ENCODE measurements at places on chromosomes 1 and 21.

- DNase-seq: no peak
Measured at GRCh38 chr1:182380199-182380598, 11.4 kb downstream of the GLUL start.

GRCh38 chr1:172473302-172473701 lies 29.4 kb upstream of the PIGC start:
- DNase-seq: no peak

GRCh38 chr1:15345705-15346345 lies 63.9 kb upstream of the EFHD2 start:
- DNase-seq: no peak

GRCh38 chr21:30372139-30372770 lies at the start of gene KRTAP13-2:
Gene KRTAP13-2, minus strand, starts transcription at chr21:30372271. Its CDS starts 58 bp downstream, at chr21:30372213.
- no peak for DNase-seq

- DNase-seq: no peak
Measured at GRCh38 chr1:115837740-115838421, 3.0 kb downstream of the NHLH2 start.

DNA sequence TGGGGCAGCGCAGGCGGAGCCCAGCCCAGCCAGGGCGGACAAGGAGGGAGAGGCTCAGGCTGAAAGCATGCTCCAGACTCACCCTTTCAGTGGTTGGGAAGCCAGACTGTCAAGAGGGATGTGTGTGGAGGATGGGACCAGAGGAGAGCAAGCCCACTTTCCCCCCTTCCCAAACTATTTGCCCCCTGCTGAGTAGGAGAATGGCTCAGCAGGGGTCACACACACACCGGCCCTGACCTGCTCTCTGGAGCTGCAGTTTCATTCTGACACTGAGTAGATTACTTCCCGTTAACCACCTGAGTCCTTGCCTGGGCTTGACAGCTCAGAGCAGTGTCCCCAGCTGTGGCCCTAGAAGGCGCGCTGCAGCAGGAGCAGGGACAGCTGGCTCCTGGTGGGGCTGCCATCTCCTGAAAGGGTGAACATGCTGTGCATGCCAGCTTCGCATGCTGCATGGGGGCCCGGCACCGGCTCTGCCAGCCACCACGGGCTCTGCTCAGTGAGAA lies 51.6 kb upstream of the CNTN2 start:
- no peak for DNase-seq

- DNase-seq: no peak
Measured at GRCh38 chr21:44900559-44901251, 20.0 kb downstream of the ITGB2 start.

GRCh38 chr1:64082459-64082858 lies 121.0 kb upstream of the UBE2U start:
- no peak for DNase-seq

DNA sequence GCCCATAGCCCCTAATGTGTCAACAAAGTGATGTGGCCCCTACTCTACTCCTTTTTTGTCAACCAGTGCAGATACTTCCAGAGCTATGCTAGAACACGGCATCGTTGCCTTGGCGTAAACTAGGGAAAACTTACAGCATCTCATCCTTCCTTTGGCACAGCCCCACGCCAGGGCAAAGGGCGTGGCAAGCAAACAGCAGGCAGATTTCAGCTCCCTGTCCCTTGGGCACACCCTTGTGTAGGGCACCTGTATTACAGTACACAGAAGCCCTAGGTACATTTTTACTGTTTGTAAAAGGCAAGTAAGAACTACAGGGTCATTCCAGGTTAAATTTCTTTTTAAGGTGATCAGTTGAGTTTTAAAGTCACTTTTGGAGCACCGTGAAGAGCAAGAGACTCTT lies 29.3 kb downstream of the PRDX6 start:
- DNase-seq: peak; percentile 63

GRCh38 chr1:174160603-174161002 lies 1.3 kb downstream of the RABGAP1L start:
- DNase-seq: peak; percentile 15

- DNase-seq: no peak
Measured at GRCh38 chr21:40505244-40505643, 341.7 kb downstream of the DSCAM start.

GRCh38 chr1:185701650-185702049 lies 32.5 kb upstream of the HMCN1 start:
- DNase-seq: no peak

Measured in renal cortical epithelial cell (primary cell).